ENCODE measurements at places on chromosomes 16 and 17.

DNA sequence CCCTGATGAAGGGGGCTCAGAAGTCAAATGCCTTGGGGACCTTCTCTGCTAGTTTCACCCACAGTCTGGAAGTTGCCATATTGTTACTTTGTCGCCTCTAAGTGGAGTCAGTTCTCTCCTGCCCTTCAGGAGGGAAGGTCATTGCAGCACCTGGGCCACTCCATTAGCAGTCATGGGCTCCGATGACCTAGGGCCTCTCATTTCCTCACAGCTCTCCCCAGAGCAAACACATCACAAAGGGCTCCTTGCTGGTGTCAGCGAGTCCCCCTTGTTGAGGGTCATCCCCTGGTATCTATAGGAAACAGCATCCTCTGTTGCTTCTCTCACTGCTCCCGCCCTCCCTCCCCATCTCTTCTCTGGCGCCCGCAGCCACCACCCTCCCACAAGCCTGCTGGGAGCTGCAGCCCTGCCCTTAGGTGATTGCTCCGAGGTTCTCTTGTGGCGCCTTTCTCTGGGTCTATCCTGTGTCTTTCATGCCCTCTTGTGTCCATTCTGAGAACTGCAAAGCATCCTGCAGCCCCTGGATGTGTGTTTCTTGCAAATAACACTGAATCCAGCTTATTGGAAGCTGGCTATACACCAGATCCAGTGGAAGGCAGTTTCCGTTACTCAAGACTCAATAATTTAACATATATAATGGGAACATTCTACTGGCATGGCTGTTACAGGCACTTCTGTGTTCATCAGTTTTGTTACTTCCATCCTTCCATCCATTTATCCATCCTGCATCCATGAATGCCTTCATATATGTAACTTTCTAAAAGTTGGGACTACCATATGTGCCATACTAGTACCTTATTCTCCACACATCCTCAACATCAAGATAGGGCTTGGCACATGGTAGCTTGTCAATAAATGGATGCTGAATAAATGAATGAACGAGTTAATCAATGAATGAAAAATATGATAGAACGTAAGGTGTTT is 21.2 kb downstream of the PDILT start:
- DNase-seq = peak; percentile 15

GRCh38 chr17:34519282-34519681 is 60.1 kb upstream of the TMEM132E start:
- no peak for DNase-seq

- DNase-seq = no peak
Measured at GRCh38 chr17:3546997-3547396, 10.6 kb downstream of the TRPV3 start.

- DNase-seq = no peak
Measured at GRCh38 chr16:28990375-28991040, 5.7 kb downstream of the LAT start.

- DNase-seq = no peak
Measured at GRCh38 chr17:74082886-74083285, 120.6 kb upstream of the RPL38 start.

DNA sequence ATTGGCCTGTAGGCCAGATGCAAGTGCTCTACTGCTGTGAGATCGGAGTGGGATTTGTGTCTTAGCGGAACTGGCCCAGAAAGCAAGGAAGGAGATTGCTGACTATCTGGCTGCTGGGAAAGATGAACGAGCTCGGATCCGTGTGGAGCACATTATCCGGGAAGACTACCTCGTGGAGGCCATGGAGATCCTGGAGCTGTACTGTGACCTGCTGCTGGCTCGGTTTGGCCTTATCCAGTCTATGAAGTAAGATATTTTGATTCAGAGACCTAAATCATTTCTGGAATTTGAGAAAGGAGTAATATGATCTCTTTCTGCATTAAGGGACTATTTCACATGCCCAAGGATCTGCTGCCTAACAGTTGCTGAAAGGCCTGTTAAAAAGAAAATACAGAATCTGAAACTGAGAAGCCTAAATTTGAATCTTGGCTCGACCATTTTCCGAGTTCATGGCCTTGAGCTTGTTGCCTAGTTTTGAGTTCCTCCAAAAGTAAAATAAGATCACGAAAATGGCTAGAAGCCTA is 21.1 kb downstream of the IST1 start:
- no peak for DNase-seq

Measured in HS-27A (cell line).